ENCODE measurements at places on chromosomes 5 and 9.

- DNase-seq, result no peak
Measured at GRCh38 chr9:16744394-16744793, 126.1 kb downstream of the BNC2 start.

DNA sequence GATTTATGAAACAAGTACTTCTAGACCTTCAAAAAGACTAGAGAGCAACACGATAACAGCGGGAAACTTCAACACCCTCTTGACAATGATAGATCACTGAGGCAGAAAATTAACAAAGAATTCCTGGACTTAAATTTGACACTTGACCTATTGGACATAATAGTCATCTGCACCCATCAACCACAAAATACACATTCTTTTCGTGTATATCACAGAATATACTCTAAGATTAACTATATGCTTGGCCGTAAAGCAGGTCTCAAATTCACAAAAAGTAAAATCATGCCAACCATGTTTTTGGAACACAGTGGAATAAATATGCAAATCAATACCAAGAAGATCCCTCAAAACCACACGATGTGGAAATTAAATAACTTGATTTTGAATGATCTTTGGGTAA lies 559.4 kb downstream of the DNAH5 start:
- DNase-seq, result no peak

DNA sequence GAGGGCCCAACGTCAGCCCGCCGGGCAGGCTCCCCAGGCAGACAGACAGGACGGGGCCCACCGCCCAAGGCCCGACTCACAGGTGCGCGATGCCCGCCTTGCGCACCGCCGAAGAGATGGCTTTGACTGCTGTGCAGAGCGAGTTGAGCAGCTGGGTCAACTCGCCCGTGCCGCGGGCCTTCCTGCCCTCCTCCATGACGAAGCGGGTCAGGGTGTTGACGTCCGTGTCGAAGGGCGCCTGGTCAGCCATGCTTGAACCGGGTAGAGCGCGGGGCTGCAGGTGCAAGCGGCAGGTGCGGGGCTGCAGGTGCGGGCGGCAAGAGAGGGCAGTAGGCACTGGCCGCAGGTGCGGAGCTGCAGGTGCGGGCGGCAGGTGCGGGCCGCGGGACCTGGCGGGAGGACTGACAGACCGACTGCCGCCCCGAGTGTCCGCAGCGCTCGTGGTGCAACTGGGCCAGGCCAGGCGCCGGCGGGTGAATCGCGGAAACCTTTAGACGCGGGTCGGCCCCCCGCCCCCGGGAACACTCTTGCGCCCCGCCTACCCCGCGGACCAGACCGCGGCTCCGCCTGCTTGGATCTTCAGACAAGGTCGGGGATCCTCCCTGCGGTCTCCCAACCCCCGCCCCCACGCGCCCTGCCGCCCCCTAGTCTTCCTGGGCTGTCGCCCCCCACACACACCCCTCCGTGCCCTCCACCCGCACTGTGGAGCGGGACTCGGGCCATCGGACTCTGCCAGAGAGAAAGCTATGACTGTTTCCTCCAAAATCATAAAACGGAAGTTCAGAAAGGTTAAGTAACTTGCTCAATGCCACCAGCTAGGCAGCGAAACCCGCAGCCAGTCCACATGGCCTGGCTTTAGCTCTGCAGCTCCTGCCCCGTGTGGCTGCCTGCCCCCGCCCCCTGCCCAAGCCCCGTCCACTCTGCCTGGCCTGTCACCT lies at the start of gene FBP1:
FBP1 (minus strand) TSS at position 458 of the 938 bp plus-strand sequence; CDS start at position 250, 208 bp downstream.
- DNase-seq, result no peak

DNA sequence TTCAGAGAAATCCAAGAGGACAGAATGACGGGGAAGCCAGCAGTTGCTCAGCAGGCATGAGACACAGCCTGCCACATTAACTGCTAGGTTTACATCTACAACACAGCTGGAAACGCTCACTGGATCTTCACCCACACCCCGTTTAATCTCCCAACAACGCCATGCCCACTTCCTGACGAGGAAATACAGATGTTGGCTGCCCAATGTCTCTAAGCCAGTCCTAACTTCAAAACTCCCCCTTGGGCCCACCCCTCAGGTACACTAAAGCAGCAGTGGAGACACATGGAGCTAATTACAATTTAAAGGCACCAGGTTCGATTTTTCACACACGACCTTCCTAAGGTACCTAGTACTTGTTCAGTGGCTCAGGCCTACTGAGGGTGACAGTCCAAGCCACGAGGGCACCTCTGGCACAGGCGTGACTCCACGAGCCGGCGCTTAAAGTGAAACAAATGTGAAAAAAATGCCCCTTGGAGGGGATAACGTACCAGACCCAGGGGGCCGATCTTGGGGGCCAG lies 904 bp downstream of the RPL12 start:
- no peak for DNase-seq

GRCh38 chr9:129023036-129023907 lies 4.9 kb downstream of the SH3GLB2 start:
- DNase-seq, result no peak

GRCh38 chr9:82184524-82184923 lies 196.0 kb downstream of the SPATA31D1 start:
- no peak for DNase-seq

DNA sequence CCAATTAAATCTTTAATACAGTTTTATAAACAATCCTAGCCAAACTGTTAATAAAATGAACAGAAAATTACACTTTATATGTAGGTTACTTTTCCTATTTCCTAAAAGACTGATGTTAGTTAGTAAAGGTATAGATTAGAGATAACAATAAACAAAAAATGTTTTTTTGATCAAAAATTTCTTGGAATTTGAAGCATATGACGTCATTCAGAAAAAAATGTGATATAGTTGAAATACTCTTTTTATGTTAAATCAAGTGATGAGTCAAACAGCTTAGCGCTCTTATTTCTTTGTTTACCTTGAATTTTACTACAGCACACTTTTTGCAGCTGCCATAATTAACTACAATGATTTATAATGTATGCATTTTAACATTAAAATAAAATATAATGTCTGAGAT lies 195.8 kb downstream of the SLC12A2 start:
- DNase-seq, result no peak

DNA sequence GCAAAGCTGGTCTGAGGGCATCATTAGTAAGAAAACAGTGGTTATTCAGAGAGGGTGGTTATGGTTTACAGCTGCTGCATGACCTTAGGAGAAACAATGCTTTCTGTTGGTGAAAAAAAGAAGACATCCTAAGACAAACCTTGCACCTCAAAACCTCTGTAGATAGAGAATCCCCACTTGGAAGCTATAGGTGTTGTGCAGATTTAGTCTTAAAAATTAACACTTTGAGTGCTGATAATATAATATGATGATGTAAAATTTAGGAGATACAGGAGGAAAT lies 1.4 kb upstream of the PTTG1 start:
- DNase-seq, result no peak

GRCh38 chr9:128636556-128637530 lies 19.8 kb downstream of the DYNC2I2 start:
- DNase-seq, result no peak

GRCh38 chr5:1005904-1006655 lies 2.5 kb upstream of the NKD2 start:
- no peak for DNase-seq

- DNase-seq, result no peak
Measured at GRCh38 chr9:17484906-17485305, 94.0 kb upstream of the SH3GL2 start.

DNA sequence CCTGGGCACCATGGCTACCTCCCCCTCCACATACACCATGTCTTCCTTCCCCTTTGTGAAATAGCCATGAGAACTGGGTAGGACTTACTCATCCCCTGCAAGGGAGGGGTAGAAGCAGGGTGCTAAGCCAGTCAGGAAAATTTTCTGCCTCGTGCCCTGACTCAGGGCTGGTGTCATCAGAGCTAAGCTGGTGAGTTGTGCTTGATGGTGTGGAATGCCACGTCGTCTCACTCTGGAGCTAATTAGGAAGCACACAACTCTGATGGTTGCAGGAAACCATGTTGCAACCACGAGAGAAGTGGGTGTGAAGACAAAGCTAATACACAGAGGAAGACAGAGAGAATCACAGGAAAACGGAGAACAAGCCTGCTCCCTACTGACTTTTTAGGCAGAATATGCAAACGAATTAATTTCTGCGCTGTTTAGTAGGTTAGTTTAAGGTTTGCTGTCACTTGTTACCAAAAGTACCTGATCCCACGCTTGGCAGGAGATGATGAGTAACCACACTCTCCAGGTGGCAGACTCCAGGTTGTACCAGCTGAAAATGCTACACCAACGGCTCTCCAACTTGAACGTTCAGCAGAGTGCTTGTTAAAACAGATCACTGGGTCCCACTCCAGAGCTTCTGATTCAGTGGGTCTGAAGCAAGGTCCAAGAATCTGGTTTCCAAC lies 54.5 kb downstream of the STK10 start:
- DNase-seq, result no peak

- DNase-seq, result no peak
Measured at GRCh38 chr9:136940526-136941230, 3.9 kb downstream of the FBXW5 start.

DNA sequence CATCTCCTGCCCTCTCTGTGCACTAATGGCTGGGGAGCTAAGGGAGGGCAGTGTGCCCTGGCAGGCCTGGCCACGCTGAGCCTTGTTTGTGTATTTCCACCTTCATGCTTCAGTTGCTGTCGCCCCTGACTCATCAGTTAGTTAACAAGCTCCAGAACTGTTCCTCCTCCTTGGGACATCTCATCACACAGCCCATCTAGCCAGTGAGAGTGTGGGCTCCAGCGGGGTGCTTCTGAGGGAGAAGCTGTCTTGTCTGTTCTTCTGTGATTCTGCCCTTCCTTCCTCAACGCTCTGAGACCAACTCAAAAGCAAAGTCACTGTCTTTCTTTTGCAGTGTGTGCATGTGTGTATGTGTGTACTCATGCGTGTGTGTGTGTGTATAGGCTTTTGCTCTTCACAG lies 58.3 kb upstream of the CPEB4 start:
- no peak for DNase-seq

DNA sequence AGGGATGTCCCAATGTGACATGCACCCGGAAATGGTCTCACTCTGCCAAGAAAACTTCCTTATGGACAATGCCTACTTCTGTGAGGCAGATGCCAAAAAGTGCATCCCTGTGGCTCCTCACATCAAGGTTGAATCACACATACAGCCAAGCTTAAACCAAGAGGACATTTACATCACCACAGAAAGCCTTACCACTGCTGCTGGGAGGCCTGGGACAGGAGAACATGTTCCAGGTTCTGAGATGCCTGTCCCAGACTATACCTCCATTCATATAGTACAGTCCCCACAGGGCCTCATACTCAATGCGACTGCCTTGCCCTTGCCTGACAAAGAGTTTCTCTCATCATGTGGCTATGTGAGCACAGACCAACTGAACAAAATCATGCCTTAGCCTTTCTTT lies 37.6 kb upstream of the CCDC152 start:
- DNase-seq, result no peak

- DNase-seq, result peak; percentile 63
Measured at GRCh38 chr5:112146323-112147226, 272.5 kb downstream of the EPB41L4A start.

Measured in NCI-H1436 (cell line).